Stimulated activated CD8-positive, alpha-beta memory T cell treated with anti-CD3 and anti-CD28 coated beads, Interleukin-4, amount 100 ng/mL, for 48 hours (primary cell): ENCODE measurements at places on chromosomes 11 and 22.
A peak's percentile ranks its signal among the peaks of the same experiment; 100 is the strongest.

GRCh38 chr11:69007975-69008381 lies 5.1 kb downstream of the MRGPRF start:
- no peak for DNase-seq

- DNase-seq = peak; percentile 96
These were observed at the start of gene TRMT112 for GRCh38 chr11:64317325-64317960. Gene TRMT112, minus strand, starts transcription at chr11:64317559. Its CDS starts 33 bp downstream, at chr11:64317526.

DNA sequence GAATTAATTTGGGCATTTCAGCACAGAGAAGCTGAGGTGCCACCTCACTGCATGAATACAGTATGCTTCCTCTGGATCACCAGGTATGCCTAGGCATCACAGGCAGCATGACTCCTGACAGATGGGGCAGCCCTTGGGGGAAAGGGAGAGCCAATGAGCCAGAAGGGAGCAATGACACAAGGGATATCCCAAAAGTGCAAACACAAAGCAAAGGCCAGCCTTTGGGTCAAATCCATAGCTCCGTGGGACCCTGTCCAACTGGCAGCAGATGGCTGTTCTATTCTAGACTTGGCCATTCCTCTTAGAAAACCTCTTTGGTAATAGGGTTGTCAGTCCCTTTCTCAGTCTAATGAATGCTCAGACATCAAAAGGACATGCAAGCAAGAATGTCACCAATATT lies 73.3 kb downstream of the SERGEF start:
- no peak for DNase-seq

DNA sequence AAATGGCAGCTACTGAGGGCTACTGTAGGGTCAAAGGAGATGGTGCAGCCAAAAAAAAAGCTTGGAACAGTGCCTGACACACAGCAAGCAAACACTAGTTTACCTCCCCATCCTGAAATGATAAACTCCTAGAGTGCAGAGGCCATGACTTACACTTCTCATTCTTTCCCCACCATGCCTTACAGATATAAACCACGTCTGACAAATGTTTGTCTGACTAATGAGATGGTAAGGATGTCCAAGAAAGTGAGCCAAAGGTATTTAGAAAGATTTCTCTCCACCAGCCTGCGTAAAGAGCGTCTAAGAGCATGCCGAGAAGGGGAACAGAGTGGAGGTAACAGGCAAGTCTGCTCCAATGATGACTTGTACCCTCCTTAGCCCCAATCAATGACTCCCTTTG lies 99.0 kb downstream of the LARGE1 start:
- DNase-seq = no peak

DNA sequence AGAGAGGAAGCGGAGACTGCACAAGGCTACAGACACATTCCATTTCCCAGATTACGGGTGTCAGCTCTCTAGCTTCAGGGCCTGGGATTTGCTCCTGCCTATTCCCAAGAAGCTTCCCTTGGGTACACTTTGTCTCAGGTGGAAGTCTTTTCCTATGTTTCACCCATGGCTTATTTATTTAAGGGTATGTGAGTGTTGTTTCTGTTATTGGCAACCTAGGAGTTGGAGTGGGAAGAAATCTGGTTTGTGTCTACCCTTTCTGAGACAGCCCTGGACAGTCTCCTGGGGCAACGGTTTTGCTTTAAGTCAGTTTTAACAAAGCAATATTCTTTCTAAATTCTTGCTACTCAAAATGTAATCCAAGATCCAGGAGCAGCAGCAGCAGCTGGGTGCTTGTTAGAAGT lies 127.0 kb downstream of the MICAL2 start:
- DNase-seq = no peak

- no peak for DNase-seq
These were observed 3.8 kb upstream of the SCGB1D1 start for GRCh38 chr11:62186195-62186594.

- DNase-seq = no peak
These were observed 354.7 kb downstream of the LARGE1 start for GRCh38 chr22:33565580-33565995.

DNA sequence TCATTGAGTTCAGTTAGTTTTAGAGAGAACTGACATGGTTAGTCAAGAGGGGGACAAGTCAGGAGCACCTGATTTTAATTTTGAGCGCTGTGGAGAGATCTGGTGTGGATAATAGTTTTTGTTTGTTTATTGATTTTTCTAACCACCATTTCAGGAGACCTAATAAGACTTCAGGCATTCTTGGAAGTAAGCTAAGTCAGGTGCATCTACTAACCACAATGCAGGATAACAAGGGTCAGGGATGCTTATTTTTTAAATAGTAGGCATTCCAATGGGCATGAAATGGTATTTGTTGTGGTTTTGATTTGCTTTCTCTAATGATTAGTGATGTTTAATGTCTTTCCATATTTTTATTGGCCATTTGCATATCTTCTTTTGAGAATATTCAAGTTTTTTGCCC lies 212.1 kb downstream of the NAV2 start:
- no peak for DNase-seq

- DNase-seq = no peak
These were observed 11.2 kb downstream of the NLRP14 start for GRCh38 chr11:7031471-7031871.

DNA sequence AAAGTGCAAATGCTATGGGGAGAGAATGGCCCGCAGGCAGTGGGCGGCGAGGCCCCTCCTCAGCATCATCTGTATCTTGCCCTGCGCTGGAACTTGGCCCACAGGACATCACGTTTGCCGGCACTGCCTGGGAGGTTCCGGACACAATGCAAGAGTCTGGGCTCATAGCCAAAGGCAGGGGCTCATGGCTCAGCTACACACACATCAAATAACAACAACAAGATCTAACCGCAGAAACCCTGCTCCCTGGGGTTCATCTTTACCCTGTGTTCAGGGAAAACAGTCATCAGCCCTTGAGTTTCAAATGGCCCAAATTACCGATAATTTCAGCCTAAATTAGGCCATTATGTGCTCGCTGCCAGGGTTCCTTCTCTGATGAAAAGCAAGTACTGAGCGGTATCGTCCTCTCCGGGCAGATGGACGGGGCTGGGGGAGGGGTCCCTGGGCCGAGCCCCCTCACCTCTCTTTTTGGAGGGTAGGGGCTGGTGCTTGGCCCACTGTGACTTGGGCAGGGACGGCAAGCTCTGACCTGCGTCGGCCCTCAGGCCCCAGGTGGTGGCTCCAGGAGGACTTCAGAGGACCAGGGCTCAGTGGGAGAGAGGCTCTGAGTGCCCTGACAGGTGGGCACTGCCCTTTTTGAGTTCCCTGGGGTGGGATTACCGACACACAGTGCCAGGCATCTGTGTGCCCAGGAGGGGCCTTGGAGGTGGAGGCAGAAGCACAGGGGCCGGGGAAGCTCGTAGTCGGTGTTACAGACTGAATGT lies 25.0 kb upstream of the GAL start:
- no peak for DNase-seq

GRCh38 chr22:37229805-37230672 lies 14.0 kb downstream of the RAC2 start:
- peak; percentile 93 for DNase-seq

DNA sequence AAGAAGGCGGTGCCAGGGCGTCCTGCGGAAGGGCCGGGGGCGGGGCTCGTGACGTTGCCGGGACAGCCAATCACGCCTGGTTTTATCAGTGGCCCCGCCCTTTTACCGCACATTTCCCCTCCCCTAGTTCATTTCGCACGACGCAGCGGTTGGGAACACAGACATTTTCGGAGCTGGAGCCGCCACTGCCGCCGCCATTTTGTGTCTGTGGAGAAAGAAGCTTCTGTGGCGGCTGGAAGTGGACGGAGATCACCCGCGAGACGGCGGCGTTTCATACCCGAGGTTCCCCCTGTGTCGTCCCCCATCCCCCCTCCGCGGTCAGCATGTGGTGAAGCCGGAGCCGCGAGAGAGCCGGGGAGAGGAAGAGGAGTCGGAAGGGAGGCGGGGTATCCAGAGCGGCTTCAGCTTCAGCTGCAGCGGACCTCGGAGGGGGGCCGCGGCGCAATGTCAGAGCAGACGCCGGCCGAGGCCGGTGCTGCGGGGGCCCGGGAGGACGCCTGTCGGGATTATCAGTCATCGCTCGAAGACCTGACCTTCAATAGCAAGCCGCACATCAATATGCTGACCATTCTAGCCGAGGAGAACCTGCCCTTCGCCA lies at the start of gene PCF11:
Gene PCF11 (plus strand): TSS at position 136 of the 598 bp plus-strand sequence. CDS start 309 bp downstream, at position 445.
- DNase-seq = no peak

DNA sequence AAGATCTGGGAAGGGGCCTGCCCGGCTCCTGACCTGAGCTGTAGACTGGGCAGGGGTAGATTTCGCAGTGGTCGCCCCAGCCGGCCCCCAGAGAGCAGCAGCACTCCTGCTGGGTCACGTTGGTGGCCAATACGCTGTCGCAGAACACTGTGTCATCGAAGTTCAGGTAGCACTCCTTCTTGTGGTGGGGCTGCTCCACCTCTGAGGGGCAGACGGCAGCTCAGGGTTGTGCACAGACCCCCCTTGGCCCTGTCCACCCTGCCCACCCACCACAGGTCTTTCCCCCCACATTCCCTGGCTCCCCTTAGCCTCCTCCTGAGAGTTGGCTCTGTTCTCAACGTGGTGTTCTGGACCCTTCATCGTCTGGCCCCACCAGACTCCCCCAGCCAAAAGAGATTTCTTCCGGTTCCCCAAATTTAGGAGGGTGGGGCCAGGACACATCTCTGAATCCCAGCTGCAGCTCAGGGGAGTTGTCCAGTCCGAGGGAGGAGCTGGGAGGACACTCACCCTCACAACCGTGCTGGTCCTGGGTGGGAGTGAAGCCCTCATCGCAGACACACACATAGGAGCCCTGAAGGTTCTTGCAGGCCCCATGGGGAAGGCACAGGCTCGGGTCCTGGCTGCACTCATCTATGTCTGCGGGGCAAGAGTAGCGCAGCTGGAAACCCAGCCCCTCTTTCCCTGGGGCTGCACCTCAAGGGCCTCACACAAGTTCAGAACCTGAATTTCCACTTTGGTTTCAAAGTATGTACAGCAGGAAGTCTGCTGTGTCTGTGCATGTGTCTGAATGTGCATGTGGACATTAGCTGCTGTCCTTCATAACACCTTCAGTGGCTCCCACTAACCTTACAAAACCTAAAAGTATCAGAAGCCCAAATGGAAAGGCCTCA lies 16.5 kb downstream of the SCYL1 start:
- no peak for DNase-seq

DNA sequence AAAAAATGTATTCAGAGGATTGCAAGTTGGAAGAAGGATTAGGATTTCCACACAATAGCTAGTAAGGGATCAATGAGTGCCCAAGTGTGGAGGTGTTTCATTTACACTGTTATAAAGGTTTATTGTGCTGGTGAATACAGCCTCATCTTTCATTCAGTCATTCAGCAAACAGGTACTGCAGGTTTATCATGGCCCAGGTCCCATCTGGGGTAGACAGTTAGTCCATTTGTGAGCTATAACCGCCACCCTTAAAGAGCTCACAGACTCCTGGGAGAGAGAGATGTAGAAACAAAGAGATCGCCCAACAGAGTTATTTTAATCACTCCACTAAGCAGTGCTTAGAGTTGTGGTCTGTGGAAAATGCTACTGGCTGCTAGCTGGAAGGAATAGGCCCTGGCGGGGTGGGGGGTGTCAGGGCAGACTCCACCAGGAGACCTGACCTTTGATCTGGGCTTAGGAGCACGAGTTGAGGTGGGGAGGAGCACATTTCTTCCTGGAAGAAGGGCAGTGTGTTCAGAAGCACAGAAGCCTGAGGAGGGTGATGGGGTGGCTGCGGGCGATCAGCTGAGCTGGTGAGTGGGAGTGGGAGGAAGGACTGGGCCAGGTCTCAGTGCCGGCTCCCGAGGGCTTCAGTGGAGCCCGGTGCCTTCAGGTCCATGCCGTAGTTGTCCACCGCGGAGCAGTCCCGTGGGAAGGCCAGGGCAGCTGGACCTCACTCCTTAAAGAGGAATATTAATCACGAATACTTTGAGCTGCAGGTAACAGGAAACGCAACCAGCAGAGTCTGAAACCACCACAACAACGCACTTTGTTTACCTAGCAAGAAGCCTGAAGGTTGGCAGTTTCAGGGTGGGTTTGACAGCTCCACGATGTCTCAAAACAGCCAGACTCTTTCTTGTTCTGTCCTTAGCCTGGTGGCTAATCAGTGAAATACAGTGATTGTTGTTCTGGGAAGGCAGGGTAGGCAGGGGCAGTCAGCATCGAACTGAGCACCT lies 11.2 kb downstream of the TOM1 start:
- DNase-seq = no peak

DNA sequence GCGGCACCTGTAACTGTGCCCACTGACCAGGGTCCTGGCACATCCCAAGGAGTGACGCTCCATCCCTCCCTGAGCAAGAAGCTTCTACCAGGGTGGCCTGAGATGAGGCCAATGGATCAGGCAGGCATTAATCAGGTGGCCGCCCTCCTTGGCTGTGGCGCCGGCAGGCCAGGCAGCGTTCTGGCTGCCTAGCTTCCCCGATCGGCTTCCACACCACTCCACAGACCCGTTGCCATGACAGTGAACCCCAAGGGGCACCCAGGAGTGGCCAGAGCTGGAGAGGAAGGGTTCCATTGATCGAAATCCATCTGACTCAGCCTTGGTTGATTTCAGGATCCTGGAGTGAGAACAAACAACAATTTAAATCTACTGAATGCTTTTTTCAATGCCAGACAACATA lies 20.5 kb downstream of the LRRC55 start:
- no peak for DNase-seq

GRCh38 chr11:69213316-69213715 lies 57.6 kb downstream of the SMIM38 start:
- DNase-seq = no peak

GRCh38 chr22:38346506-38346905 lies 29.3 kb upstream of the CSNK1E start:
- DNase-seq = peak; percentile 5

DNA sequence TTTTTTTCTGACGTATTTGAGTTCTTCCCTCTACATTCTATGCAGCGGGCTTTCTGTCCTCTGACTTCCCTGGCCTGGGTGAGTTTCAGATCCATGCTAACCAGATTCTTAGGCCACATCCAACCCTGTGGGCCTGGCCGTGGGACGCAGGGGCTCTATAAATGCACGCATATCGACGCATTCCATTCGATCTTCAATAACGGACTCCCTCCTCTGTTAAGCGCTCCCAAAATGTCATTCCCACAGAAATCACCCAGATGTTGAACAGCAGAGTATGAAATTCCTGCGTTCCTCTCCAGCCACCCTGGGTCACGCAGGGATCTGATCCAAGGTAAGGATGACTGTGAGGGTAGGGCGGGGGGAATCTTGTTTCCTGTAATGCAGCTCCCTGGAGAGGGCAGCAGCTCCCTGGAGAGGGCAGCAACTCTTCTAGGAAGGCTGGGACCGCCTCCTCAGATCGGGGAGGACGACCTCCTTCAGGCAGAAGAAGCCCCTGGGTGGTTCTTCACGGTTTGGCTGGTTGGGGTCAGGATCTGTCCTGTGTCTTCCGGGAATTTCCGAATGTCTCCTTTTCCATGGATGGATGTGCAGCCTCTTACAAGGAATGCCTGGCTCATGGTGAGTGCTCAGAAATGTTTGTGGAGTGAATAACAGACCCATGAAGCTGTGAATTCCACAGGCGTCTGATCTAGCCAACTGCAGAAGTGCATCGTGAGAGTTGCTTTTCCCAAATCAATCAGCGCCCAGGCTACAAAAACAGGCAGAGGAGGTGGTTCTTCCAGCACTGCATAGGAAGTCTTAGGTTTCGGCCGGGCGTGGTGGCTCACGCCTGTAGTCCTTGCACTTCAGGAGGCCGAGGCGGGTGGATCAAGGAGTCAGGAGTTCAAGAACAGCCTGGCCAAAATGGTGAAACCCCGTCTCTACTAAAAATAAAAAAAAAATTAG lies 12.2 kb downstream of the MRGPRD start:
- DNase-seq = no peak

- DNase-seq = no peak
These were observed 548.2 kb downstream of the TBC1D22A start for GRCh38 chr22:47310601-47311000.
